ENCODE measurements at places on chromosomes 4 and X.

GRCh38 chr4:8555716-8556115 lies 24.5 kb upstream of the GPR78 start:
- DNase-seq: no peak

- DNase-seq: no peak
These were observed 70.2 kb upstream of the BCOR start for GRCh38 chrX:40167850-40168479.

GRCh38 chr4:53994382-53995102 lies 69.9 kb downstream of the CHIC2 start:
- no peak for DNase-seq

- no peak for DNase-seq
These were observed 80.1 kb downstream of the RCHY1 start for GRCh38 chr4:75434105-75434504.

DNA sequence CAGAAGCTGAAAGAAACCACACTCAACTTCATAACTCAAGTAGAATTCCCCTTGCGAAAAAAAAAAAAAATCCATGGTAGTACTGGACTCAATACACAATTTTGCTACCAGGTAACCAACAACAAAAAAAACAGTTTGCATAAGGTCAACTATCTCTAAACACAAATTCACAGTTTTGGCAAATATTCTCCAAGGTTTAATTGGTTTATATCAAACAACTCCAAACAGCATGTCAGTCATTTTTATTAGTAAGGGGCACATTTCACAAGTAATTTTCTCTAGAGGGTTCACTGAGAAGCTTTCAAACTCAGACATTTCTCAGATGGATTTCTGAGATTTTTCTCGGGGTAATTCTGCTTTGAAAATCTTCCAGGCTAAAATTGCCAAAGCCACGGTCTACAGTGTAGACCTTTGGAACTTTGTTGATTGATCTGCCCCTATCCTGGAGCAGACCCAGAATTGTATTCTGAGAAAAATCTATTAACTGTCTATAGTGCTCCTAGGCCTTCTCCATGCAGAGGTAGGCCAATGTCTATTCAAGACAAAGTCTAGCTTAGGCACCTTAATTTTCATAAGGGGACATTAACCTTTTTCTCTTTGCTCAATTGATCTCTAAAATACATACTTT lies 73.7 kb upstream of the NFKB1 start:
- no peak for DNase-seq

DNA sequence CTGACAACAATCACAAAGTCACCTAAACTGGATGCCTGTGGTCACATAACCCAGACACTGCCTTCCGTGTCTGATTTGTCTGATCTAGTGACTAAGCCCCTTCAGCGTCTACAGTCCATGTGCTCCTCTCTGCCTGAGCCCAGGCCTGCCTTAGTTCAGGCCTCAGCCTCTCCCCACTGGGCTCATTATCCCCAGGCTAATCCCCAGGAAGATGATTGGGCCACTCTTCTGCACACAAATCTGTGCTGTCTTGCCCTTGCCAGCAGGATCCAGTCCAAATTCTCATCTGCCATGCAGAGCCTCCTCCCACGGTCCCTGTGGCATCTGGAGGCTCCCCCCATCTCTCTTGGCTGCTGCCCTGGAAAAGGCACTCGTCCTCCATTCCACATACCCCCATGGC lies 96.5 kb downstream of the SLC2A9 start:
- no peak for DNase-seq

DNA sequence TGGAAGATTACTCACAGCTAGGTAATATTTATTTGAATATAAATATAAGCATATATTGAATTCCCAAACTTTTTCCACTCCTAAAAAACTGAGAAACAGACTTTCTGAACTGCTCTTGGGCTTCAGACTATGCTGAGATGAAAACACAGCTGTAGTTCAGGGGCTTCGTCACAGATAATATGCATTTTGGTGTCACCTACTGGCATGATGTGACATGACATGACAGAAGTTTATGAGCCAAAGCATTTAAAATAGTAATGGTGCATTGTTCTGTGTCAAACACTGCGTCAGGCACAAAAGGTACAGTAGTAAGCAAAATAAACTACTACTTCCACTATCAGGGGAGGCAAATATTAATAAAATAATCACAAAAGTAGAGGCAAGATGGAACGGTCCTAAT lies 171.3 kb downstream of the BTC start:
- peak; percentile 2 for DNase-seq

GRCh38 chr4:111919639-111920038 lies 225.6 kb upstream of the FAM241A start:
- no peak for DNase-seq

DNA sequence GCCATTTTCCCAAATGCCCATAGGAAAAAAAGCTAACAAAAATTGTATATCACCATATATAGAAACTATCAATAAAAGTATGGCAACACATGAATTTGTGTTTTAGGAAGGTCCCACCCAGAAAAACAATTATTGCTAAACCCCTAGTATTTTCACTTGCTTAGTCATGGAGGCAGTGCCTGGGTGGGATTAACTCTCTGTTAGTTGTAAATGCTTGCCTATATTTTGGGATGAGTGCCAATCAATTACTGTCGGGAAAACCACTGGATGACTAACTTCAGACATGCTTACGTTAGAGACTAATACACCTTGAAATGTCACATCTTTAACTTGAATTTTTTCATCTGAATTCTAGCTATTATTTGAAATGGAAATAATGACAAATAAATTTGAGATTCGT lies 33.9 kb downstream of the TMPRSS11A start:
- no peak for DNase-seq

GRCh38 chr4:99404595-99405287 lies 30.4 kb downstream of the ADH7 start:
- DNase-seq: no peak

DNA sequence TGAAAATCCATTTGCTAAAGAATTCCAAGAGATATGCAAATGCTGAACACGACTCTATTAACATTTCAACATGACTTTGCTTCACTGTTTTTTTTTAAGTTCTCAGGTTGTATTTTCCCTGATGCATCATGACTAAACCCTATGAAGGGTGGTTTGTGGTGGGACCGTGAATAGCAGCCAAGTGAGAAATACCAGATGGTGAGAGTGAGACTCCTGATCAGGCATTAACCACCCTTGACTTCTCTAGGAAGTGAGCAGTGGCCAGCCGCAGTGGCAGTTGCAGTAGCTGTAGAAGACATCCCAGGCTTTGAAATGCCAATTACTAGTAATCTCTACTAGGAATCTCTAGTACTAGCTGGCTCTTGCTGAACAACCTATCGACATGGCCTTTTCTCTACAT lies 383.4 kb downstream of the FAM133A start:
- DNase-seq: no peak

DNA sequence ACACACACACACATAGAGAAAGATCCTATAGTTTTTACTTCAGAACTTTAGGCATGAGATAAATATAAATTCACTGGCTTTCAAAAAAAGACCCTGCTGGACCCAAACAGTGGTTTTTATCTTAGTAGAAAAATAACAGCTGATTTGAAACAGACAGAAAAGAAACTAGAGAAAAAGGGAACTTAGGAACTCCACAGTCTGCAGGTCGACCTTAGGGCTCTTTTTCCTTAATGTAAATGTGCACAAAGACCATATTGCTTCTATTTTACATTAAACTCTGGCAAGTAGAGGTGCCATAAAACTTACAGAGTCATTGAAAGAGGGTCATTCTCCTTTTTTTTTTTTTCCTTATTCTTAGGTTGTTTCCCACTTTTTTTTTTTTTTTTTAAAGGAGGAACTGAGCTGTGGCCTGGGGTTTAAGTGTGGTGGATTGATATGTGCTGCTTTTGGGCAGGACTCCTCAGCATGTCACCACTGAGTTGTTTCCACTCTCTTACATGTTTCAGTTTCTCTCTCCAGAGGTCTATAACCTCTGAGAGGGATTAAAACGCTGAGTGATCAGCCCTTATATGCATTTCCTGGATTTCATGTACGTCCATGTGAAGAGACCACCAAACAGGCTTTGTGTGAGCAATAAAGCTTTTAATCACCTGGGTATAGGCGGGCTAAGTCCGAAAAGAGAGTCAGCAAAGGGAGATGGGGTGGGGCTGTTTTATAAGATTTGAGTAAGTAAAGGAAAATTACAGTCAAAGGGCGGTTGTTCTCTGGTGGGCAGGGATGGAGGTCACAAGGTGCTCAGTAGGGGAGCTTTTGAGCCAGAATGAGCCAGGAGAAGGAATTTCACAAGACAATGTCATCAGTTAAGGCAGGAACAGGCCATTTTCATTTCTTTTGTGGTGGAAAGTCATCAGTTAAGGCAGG lies 70.8 kb upstream of the PACRGL start:
- DNase-seq: no peak

GRCh38 chr4:742742-743311 lies 37.2 kb downstream of the PCGF3 start:
- DNase-seq: peak; percentile 43

GRCh38 chrX:23332888-23333821 lies 1.5 kb upstream of the PTCHD1 start:
- no peak for DNase-seq

DNA sequence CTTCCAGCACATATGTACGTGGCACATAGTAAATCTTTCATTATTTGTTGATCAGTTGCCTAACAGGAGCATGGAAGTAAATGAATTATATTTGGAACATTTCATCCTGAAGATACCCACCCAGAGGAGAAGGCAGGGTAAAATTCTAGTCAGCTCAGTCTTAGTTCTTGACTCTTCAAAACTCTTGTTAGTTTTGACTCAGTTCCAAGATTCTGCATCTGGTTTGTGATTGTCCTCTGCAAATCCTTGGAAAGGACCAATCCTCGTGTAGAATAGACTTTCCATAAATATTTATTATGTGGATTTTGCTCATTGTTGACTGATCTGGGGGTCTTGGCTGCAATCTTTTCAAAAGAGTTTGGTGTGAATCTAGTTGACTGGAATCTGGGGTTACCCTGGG lies 257.5 kb upstream of the FAT1 start:
- DNase-seq: no peak

GRCh38 chr4:112908511-112908910 lies 140.9 kb upstream of the ANK2 start:
- no peak for DNase-seq

DNA sequence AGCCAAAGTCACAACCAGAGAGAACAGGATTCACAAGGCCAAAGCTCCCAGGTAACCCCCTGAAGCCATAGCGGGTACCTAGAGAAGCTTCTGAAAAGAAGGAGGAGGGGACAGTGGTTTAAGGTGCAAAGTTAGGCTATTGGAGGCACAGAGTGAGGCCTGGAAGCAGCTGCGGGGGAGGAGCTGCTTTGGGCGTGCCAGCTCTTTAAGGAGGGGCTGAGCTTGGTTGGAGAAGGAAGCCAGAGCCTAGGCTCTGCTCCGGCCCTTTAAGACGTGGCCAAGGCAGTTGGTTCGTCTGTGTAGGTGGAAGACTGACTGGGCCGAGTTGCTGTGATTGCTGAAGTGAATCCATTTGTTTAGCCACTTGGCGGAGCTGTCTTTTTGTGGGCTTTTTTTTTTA lies 1.5 kb downstream of the KLF8 start:
- no peak for DNase-seq

GRCh38 chr4:20352163-20352431 lies 100.4 kb downstream of the SLIT2 start:
- DNase-seq: no peak

GRCh38 chr4:129230846-129231245 lies 134.9 kb downstream of the C4orf33 start:
- no peak for DNase-seq

DNA sequence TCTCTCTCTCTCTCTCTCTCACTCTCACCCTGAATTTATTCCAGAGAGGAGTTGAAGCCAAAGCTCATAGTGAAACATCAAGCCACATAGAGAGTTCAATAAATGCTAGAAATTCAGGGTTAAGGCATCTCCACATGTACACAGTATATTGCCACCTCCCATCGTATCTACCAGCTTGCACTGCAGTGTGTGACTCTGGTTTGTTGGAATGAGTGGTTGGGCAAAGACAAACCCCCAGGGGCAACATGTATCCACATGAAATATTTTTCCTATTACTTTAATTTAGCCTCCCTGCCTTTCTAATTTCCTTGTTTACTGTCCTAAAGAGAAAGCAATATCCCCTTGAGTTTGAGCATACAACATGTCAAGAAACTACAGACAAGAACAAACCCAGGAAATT lies 247.3 kb downstream of the SPATA18 start:
- no peak for DNase-seq

GRCh38 chr4:1851160-1851559 lies 4.8 kb downstream of the LETM1 start:
- DNase-seq: no peak

- DNase-seq: no peak
These were observed 62.1 kb upstream of the PRRG3 start for GRCh38 chrX:151633157-151633556.

GRCh38 chr4:574346-575161 lies 1.5 kb downstream of the TMEM271 start:
- DNase-seq: no peak

GRCh38 chr4:170025523-170026252 lies 507 bp downstream of the MFAP3L start:
- peak; percentile 42 for DNase-seq

GRCh38 chr4:111398906-111399330 lies 746.3 kb upstream of the FAM241A start:
- peak; percentile 3 for DNase-seq

DNA sequence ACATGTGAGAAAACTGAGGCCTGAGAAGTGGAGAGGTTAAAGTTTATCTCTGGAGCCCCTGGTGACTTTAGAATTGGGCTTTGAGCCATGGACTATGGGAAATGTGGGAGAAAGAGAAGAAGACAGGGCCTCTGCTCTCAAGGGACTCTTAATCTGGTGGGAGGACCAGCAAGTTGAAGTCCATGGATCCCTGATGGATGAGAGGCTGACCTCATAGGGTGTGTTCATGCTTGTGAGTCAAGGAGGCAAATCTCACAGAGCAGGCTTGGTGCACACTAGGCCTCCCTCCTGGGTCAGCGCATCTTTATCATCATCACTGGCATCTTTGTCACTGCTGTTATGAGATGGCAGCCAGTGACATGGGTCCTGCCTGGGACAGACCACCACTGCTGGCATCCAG lies 211.9 kb downstream of the AFAP1 start:
- DNase-seq: no peak

- DNase-seq: no peak
These were observed 272.8 kb upstream of the CPEB2 start for GRCh38 chr4:14729282-14730000.

DNA sequence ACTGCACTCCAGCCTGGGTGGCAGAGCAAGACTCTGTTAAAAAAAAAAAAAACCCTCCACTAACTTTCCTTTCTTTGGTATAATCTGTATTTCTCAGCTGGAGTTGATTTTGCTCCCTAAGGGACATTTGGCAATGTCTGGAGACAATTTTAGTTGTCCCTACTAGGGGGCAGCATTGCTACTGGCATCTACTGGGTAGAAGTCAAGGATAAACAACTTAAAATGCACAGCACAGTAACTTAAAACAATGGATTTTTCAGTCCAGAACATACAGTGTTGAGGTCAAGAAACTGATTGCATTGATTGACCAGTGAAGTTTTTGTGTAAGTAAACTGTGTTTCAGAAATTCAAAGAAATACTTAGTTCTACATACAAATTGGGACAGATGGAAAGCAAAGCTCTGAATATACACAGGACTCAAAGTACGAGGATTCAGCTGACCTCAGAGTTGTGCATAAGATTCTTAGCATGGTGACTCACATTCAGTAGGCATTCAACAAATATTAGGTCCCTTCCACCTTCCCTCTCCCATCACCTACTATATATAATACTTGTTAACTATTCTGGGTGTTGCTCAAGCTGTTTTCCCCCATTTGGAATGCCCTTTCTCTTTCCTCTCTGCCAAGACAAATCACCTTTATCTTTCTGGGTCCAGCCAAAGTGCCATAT lies 8.8 kb downstream of the DDX53 start:
- peak; percentile 24 for DNase-seq
